BE2C (cell line): ENCODE measurements at places on chromosomes 16 and 17.
A peak's percentile ranks its signal among the peaks of the same experiment; 100 is the strongest.

- DNase-seq: no peak
Observed at GRCh38 chr16:57592591-57593003, 35.8 kb upstream of the ADGRG1 start.

DNA sequence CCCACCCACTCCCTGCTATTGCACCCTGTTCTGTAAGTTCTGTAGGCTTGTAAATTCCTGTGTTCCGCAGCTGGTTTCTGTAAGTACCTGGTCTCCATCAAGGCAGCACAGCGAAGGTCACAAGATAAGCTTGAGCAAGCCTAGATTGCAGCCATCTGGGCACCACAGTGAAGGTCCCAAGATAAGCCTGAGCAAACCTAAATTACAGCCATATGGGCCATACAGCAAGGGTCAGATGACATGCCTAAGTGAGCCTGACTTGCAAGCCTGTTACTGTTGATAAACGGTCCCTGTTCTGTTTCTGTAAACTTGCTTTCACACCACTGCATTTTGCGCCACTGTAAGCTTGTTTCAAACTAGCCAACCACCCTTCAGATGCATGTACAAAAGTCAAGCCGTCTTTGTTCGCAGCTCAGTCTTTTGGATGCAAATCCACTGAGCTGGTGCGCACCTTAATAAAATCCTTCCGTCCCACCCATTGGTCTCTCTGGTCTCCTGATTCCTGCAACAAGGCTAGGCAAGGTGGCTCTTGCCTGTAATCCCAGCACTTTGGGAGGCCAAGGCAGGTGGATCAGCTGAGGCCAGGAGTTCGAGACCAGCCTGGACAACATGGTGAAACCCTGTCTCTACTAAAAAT lies 42.6 kb upstream of the ATF7IP2 start:
- no peak for DNase-seq

- DNase-seq: no peak
Observed at GRCh38 chr17:62008294-62008693, 56.8 kb downstream of the MED13 start.

DNA sequence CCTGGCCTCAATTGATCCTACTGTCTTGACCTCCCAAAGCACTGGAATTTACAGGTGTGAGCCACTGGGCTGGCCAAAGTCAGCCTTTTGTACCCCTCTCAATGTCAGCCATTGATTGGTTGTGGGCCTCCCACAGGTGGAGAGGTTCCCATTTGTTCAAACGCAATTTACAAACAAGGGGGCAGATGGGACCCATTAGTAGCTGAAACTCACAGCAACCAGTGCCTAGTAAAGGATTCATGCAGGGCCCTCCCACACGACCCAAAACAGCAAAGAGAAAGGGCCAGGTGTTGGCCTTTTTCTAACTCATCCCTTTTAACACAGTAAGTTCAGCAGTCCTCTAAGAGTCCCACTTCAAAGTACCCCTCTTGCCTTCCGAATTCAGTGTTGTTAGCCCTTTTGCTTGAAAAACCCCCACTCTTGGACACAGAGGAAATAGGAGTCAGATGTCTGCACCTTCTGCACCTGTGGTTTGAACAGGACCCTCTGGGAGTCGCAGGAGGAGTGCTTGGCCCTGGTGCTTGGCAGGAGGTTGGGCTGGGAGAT lies 89.2 kb downstream of the PITPNC1 start:
- no peak for DNase-seq

DNA sequence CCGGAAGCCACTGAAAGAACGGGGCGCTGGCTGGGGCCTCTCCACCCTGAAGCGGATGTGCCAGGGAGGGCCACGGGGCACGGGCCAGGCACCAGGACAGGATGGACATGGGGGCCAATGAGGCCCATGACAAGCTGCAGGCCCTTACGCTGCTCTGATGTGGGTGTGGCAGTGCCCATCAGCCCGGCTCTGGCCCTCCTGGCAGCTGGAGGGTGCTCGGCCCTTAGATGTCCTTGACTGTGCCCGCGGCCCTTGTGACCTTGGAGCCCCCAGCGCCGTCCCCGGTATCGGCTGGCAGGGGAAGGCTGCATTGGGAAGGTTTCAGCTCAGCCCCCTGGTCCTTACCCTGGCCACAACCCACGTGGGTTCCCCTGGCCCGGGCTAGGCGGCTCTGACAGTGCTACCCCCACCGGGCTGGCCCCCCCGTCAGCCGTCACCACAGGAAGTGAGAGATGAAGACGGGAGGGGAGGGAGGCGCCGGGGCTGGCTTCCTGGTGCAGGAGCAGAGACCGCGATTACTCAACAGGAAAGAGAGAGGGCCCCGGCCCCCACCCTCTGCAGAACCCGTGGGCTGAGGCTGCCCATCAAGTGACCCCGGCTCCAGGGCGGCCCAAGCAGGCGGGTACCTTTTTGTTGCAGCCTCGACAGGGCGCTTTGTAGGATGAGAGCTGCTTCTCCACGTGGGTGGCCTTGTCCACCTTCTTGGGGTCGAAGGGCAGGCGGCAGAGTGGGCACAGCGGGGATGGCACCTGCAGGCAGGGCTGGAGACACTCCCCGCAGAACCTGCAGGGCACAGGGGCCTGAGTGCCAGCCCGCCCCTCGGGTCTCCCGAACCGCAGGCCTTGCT lies 5.3 kb downstream of the RNF166 start:
- DNase-seq: no peak

DNA sequence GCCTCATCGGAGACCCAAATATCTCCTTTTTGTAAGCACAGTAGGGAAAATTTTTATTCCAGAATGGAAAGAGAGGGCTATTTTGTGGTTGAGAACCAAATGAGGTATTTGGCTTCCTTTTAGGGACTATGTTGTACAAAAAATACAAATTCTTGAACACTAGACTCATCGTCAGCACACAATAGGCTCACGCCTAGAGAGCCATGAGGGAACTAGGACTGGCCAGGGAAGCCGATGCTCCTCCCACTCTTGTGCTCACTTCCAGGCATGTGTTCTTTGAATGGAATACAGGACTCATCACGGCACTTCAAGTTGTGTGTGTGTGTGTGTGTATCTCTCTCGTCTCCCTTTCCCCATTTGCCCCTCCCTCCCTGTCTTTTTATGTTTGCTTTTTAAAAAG lies 17.8 kb upstream of the BLMH start:
- DNase-seq: no peak

- DNase-seq: peak; percentile 39
Observed at GRCh38 chr16:3950343-3951193, 70.1 kb upstream of the CREBBP start.

DNA sequence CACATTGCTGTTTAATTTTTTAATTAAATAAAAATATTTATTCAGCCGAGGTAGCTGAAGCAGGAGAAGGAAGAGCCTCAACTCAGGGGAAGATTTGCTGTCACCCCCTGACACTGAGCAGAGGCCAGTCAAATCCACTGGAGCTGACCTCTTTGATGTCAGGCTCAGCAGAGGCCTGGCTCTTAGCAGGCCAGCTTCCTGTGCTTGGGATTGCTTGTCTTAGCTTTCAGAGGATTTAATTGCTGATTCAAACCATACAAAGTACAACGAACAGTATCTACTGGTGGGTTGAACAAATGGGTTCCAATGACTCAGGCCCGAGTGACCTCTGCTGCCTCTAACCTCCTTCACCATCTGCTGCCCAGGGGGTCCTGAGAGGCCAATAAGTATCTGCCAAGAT lies 417.0 kb upstream of the HSBP1 start:
- DNase-seq: no peak

DNA sequence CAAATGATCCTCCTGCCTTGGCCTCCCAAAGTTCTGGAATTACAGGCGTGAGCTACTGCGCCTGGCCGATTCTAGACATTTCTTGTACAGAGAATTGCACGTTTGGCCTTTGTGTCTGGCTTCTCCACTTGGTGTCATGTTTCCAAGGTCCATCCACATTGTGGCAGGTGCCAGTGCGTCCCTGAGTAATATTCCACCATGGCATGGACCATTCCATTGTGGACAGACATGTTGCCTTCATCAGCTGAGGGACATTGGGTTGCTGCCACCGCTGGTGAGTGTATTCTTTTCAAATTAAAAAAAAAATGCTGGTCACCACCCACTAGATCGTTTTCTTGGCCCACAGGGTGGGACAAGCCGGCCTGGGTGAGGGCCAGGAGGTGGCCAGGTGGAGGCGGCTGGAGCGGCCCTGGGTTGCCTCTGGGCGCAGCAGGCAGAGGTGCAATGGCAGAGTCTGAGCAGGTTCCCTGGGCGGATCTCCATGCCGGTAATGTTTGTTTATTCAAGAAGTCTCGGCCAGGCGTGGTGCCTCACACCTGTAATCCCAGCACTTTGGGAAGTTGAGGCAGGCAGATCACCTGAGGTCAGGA lies 274.1 kb downstream of the SEC14L1 start:
- DNase-seq: no peak

- no peak for DNase-seq
Observed at GRCh38 chr16:2424061-2425007, 4.9 kb upstream of the CCNF start.

- no peak for DNase-seq
Observed at GRCh38 chr17:78793415-78793814, 11.3 kb upstream of the CYTH1 start.

DNA sequence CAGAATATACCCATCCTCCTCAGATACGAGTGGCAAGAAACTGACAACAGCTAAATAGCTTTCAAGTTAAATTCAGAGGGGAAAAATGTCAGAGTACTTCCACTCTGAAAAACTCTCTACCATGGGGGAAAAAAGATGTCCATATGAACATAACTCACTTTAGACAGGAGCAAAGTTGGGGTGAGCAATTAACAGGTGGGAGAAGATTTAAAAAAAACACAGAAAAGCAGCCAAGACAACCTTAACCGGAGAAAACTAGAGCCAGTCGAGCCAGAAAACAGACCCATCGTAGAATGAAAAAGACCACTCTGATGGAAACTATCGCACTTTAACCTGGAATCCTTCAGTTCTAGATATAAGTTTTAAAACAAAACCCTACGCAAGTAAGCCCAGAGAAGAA lies 833 bp downstream of the TERF2 start:
- DNase-seq: no peak

DNA sequence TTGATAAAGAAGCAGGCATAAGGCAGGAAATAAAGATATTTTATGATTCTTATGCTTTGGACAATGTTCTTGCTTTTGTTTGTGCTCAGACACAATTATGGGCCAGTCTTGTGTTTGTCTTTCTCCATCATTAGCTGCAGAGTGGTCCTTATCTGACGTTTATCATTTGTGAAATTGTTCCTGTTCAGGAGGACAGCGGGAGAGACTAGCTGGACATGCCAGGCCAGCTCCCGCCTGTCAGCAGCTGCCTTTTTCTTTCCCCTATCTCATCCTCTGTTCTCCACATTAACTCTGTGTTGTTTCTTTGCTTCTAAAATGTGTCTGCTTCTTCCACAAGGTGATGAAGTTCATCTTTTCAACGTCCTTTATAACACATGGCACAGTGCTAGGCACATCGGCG lies 333.5 kb downstream of the NPIPA8 start:
- DNase-seq: no peak

DNA sequence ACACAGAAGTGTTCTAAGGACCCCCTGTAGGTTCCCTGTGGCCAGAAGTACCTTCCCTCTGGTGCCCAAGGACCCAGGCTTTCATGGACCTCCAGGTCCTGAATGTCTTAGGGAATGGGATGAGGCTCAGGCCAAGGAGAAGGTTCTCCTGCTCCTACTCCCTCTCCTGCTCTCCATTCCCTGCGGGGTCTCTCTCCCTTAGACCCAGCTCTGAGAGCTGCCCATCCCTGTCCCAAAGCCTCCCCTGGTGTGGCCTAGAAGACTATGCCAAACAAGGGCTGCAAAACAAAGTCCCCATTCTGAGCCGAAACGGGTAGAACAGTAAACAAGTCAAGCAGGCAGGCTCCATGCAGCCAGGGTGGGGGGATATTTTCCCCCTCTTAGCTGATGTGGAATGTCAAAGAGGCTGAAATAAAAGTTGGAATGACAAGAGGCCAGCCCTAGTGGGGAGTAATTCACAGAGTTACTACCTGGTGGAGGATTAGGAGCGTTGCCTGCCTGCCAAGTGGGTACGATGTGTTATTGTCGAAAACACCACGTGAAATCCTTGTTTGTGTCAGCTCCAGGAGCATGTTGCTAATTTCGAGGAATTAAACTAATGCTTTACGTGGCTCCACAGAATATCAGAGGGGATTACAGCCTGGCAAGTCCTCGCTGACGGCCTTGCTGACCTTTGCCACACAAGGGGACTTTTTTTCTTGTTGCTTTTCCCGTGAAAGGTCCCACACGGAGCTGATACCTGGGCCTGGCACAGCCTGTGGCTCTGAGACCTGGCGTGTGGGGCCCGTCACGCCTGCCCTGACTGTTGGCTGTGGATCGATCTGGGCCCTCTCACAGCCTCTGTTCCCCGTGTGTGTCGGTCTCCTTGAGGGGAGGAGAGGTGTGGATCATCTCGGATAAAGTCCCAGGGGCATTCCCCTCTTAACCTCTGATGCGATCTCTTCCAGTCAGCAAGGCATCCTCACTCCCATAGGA lies 2.9 kb downstream of the WFIKKN2 start:
- DNase-seq: no peak

DNA sequence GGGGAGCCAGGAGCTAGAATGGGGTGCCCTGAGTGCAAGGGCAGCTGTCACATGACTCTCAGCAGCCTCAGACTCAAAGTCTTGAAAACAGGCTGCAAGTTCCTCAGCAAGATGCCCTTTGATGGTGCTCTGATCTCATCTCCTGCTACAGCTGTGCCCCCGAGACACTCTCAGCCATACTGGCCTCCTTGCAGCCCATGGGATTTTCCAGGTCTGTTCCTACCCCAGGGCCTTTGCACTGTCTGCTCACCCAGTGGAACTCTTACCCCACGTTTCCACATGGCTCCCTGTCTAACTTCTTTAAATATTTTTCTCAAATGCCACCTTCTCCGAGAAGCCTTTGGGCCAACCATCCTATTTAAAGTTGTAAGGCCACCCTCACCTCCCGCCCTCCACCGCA lies 146.9 kb downstream of the C16orf95 start:
- no peak for DNase-seq

GRCh38 chr16:78639775-78640174 lies 540.3 kb downstream of the WWOX start:
- no peak for DNase-seq

GRCh38 chr16:58054289-58054688 lies 28.7 kb downstream of the MMP15 start:
- no peak for DNase-seq

DNA sequence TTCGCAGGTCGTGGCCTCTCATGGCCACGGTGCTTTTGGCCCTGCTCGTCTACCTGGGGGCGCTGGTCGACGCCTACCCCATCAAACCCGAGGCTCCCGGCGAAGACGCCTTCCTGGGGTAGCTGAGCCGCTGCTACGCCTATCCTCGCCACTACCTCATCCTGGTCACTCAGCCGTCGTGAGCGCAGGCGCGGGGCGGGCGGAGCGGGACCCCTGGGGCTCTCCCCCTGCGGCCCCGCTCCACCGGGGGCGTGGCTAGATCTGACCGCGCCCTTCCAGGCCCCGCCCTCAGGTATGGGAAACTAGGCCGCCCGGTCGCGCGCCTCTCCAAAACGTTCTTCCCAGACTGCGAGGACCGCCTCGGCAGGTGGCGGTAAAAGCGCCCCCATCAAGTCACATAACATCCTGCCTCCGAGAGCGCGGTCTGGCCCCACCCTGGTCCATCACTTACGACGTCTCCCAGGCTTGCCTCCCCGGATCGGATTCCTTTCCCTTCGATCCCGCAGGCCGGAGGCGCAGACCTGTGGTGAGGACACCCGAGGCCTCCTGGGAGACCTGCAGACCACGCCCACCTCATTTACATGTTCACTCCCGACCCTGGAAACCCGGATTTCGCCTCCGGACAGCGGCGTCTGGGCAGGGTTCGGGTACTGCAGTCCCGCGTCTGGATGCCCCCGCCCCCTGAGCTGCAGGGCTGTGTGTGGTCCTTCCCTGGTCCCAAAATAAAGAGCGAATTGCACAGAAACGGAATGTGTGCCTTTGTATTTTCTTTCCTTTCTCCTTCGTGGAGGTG lies 91.5 kb upstream of the TMEM97 start:
- DNase-seq: peak; percentile 21
